ENCODE measurements at places on chromosomes 16 and 17.

- DNase-seq: peak; percentile 48
Measured at GRCh38 chr17:8073627-8074484, 13.7 kb downstream of the ALOX12B start.

- no peak for DNase-seq
Measured at GRCh38 chr16:84052071-84052622, 9.6 kb upstream of the SLC38A8 start.

DNA sequence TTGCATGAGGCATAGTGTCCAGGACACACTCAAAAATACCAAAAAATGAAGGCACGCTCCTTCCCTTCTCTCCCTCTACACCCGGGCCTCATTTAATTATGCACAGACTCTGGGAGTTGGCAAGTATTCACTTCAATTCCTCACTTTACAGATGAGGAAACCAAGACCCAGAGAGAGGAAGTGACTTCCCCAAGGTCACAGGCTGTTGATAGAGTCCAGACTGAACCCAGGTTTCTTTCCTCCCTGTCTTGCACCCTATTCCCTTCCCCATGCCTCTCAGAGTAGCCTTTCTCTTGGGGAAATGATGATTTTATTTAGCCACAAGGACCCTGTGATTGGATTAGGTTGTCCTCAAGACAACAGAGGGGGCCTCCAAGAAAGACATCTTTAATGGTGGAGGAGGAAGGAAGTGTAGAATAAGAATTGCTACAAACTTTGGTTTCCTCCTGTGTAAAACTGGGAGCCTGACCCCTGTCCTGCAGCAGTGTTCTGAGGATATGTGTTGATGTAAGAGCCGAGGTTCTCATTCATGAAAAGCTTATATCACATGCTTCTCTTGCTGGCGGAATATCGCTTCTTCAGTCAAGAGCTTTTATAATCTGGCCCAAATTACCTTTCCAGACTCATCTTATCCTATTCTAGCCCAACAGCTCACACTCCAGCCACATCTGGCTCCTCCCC lies 48.8 kb upstream of the SIAH1 start:
- DNase-seq: no peak

- DNase-seq: no peak
Measured at GRCh38 chr16:1305823-1306222, 3.6 kb upstream of the UBE2I start.

All from fibroblast of skin of scalp (primary cell).